Thoracic aorta (tissue), 2 donors: ENCODE measurements at places on chromosomes 5 and 9. TPM values are rescaled to one million over a fixed set of nuclear protein-coding genes. Genes with fewer than 3 reads are reported as not detected.

- DNase-seq, result no peak
- H3K36me3 ChIP-seq, result no peaks in the 10 kb centered on the region
- no peaks in the 10 kb centered on the region for H3K27me3 ChIP-seq
- no peak overlapping the region for H3K4me3 ChIP-seq
Observed at GRCh38 chr5:153626836-153627235, 136.4 kb downstream of the GRIA1 start.

BAG1 gene
- 30.6 TPM for total RNA-seq

- DNase-seq, result no peak
- no peaks in the 10 kb centered on the region for H3K27me3 ChIP-seq
- no peaks in the 10 kb centered on the region for H3K4me1 ChIP-seq
- H3K36me3 ChIP-seq, result no peaks in the 10 kb centered on the region
- H3K27ac ChIP-seq, result no peak overlapping the region
Observed at GRCh38 chr5:17808566-17808965, 174.3 kb downstream of the TAF11L14 start.

- DNase-seq, result no peak
- no peaks in the 10 kb centered on the region for H3K4me1 ChIP-seq
- H3K36me3 ChIP-seq, result no peaks in the 10 kb centered on the region
- H3K4me3 ChIP-seq, result no peak overlapping the region
- H3K27ac ChIP-seq, result no peak overlapping the region
Observed at GRCh38 chr5:21810737-21811316, 1042.3 kb downstream of the CDH12 start.

- no peak overlapping the region for H3K27ac ChIP-seq
- H3K36me3 ChIP-seq, result no peaks in the 10 kb centered on the region
- H3K4me3 ChIP-seq, result no peak overlapping the region
Observed at GRCh38 chr5:143390258-143390657, 13.2 kb downstream of the NR3C1 start.

MSANTD3 gene
- 18.3 TPM for total RNA-seq

CD274 gene
- total RNA-seq, result 2.2 TPM
